ENCODE measurements at places on chromosomes 7 and 10. TPM values are rescaled to one million over a fixed set of nuclear protein-coding genes. Genes with fewer than 3 reads are reported as not detected.

The CCDC201 gene
- not detected for total RNA-seq

The SEC31B gene
- 2.8 TPM for total RNA-seq

The TMEM60 gene
- total RNA-seq, result 14.6 TPM

The CPA2 gene
- not detected for total RNA-seq

The ABCF2 gene
- 41.9 TPM for total RNA-seq

The AHCYL2 gene
- 14.2 TPM for total RNA-seq

The ITGA8 gene
- total RNA-seq, result 26.2 TPM

- H3K27me3 ChIP-seq, result no peaks in the 10 kb centered on the region
- DNase-seq, result no peak
Observed at GRCh38 chr7:89042940-89043339, 247.4 kb upstream of the TEX47 start.

GRCh38 chr7:6495597-6496262 lies 48.0 kb upstream of the DAGLB start:
- no peak for DNase-seq
- H3K4me3 ChIP-seq, result no peak overlapping the region
- H3K36me3 ChIP-seq, result no peaks in the 10 kb centered on the region
- no peak overlapping the region for H3K27ac ChIP-seq

GRCh38 chr7:113892818-113893217 lies 26.0 kb downstream of the PPP1R3A start:
- H3K27me3 ChIP-seq, result no peaks in the 10 kb centered on the region
- H3K36me3 ChIP-seq, result no peaks in the 10 kb centered on the region
- DNase-seq, result no peak
- H3K4me3 ChIP-seq, result no peak overlapping the region
- H3K4me1 ChIP-seq, result peaks cover 11% of the 10 kb centered on the region
- no peak overlapping the region for H3K27ac ChIP-seq

- no peaks in the 10 kb centered on the region for H3K27me3 ChIP-seq
- H3K4me1 ChIP-seq, result no peaks in the 10 kb centered on the region
- no peak for DNase-seq
Observed at GRCh38 chr7:90896458-90896857, 300.3 kb downstream of the CDK14 start.

GRCh38 chr7:73626814-73627213 lies 2.5 kb upstream of the MLXIPL start:
- peaks cover 9% of the 10 kb centered on the region for H3K4me1 ChIP-seq
- H3K4me3 ChIP-seq, result no peak overlapping the region
- peaks cover 31% of the 10 kb centered on the region for H3K27me3 ChIP-seq
- no peaks in the 10 kb centered on the region for H3K36me3 ChIP-seq
- H3K27ac ChIP-seq, result no peak overlapping the region

DNA sequence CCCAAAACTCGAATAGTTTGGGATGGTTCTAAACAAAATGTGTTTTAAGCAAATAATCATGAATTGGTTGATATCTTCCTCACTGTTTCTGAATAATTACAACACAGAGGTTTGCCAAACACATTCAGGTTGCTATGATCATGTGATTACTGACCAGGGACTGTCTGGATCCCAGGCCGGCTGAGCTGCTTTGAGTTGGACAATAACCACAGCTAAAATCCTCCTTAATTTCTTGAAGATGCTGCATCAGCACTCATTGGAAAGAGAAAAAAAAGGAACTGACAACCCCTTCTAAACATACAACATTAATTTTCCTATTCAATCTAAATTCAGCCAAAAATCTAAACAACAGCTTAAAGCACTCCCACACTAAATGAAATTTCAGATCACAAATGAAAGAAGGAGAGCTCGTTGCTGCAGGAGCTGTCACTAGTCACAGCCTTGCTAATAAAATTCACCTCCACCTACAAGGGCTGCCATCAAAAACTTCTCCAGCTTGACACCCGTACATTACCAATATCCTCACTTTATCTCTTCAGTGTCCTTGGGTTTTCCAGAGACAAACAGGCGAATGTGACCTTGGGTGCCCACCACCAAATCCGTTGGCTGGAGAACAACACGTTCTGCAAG lies 560.2 kb downstream of the KCNMA1 start:
- H3K4me3 ChIP-seq, result no peak overlapping the region
- DNase-seq, result peak; percentile 57
- H3K27me3 ChIP-seq, result no peaks in the 10 kb centered on the region
- H3K36me3 ChIP-seq, result no peaks in the 10 kb centered on the region
- no peaks in the 10 kb centered on the region for H3K4me1 ChIP-seq

DNA sequence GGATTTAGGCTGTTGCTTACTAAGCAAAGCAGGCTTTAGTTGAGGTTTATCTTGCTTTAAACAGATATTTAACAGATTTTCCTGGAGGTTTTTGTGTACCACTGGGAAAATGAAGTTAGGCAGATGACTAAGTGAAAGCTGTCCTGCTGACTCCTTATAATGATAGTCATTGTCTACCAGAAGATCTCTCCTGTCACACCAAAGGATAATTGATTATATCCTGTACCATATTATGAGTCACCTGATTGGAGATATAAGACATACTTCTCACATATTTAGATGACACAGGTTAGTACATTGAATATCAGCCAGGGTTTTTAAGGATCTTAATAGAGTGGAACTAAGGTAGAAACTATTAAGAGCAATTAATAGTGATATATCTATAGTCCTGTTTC lies 68.4 kb downstream of the PTEN start:
- no peak for DNase-seq
- peaks cover 6% of the 10 kb centered on the region for H3K36me3 ChIP-seq

- no peak overlapping the region for H3K27ac ChIP-seq
- H3K27me3 ChIP-seq, result no peaks in the 10 kb centered on the region
- no peaks in the 10 kb centered on the region for H3K36me3 ChIP-seq
Observed at GRCh38 chr7:88073626-88074025, 139.6 kb downstream of the ADAM22 start.

DNA sequence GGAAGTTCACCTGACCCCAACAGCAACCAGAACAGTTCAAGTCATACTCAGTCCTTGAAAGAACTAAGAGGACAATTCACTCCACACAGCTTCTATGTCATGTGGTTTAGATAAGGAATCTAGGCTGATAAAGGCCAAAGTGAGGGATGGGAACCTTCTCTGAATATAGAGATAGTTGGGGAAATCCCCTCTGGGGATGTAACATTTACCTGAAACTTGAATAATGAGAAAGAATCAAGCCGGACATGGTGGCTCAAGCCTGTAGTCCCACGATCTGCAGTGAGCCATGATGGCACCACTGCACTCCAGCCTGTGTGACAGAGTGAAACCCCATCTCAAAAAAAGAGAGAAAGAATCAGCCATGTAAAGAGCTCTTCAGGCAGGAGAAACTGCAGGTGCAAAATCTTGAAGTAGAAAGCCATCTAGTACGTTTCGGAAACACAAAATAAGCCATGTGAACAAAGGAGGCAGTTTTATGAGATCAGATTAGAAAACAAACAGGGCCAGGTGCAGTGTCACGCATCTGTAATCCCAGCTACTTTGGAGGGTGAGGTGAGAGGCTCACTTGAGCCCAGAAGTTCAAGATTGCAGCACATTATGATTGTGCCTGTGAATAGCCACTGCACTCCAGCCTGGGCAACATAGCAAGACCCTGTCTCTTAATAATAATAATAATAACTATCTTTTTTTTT lies 4.5 kb upstream of the DNMBP start:
- no peak overlapping the region for H3K4me3 ChIP-seq
- no peak overlapping the region for H3K27ac ChIP-seq
- H3K36me3 ChIP-seq, result no peaks in the 10 kb centered on the region
- DNase-seq, result no peak
- no peaks in the 10 kb centered on the region for H3K27me3 ChIP-seq

- H3K36me3 ChIP-seq, result no peaks in the 10 kb centered on the region
- H3K4me3 ChIP-seq, result no peak overlapping the region
- H3K27me3 ChIP-seq, result no peaks in the 10 kb centered on the region
- H3K27ac ChIP-seq, result no peak overlapping the region
- H3K4me1 ChIP-seq, result no peaks in the 10 kb centered on the region
Observed at GRCh38 chr10:62618054-62618453, 186.5 kb upstream of the ADO start.

DNA sequence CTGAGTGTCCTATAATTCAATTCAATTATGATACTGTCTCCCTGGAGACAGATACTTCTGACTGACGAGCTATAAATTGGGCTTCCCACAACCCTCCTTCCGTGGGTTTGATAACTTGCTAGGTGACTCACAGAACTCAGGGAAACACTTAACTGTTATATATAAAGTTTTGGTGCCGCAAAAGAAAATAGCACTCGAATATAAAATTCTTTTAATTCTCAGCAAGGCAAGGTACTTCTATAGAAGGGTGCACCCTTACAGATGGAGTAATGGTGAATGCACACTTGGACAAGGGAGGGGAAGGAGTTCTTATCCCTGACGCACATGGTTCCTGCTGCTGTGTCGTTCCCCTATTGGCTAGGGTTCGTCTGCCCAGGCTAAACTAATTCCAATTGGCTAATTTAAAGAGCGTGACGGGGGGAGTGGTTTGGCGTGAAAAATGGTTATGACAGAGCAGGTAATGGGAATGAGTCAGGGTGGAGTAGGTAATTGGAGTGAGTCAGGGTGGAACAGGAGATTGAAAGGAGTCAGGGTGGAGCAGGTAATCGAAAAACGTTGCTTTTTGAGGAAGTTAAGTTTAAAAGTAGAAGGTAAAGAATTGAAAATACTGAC lies 20.8 kb upstream of the GHITM start:
- H3K36me3 ChIP-seq, result no peaks in the 10 kb centered on the region
- H3K4me3 ChIP-seq, result no peak overlapping the region
- peak; percentile 60 for DNase-seq
- no peaks in the 10 kb centered on the region for H3K4me1 ChIP-seq

- no peaks in the 10 kb centered on the region for H3K27me3 ChIP-seq
- H3K27ac ChIP-seq, result peak overlapping the region; percentile 93
- DNase-seq, result peak; percentile 92
- H3K36me3 ChIP-seq, result no peaks in the 10 kb centered on the region
- H3K4me3 ChIP-seq, result peak overlapping the region; percentile 99
Observed at GRCh38 chr10:114174695-114175188, 739 bp upstream of the CCDC186 start.

DNA sequence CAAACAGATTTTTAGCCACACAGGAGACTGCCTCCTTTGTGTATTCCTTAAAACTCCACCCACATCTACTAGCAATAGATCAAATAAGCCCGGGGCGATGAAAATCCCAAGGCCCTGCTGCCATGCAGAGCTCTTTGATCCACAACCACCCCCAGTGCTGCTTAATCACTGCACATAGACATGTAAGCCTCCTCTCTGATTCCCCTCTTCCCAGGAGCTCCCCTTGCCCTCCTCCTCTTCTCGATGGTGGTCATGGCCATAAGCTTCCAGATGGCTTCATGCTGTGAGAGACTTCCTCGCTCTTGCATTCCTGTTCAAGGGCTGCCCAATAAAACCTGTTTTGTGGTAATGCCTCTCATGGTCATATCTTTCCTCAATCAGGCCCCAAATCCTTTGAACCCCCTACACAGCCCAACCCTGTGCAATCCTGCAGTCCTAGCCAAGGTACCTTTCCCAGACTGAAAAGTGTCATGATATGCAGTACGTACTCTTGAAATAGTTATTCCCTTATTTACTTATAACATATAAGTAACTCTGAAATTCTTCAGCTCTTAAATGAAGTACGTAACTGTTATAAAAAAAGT lies 158.5 kb downstream of the CACNA2D1 start:
- peaks cover 15% of the 10 kb centered on the region for H3K4me1 ChIP-seq
- DNase-seq, result no peak
- no peak overlapping the region for H3K4me3 ChIP-seq
- H3K27ac ChIP-seq, result no peak overlapping the region
- H3K27me3 ChIP-seq, result no peaks in the 10 kb centered on the region

DNA sequence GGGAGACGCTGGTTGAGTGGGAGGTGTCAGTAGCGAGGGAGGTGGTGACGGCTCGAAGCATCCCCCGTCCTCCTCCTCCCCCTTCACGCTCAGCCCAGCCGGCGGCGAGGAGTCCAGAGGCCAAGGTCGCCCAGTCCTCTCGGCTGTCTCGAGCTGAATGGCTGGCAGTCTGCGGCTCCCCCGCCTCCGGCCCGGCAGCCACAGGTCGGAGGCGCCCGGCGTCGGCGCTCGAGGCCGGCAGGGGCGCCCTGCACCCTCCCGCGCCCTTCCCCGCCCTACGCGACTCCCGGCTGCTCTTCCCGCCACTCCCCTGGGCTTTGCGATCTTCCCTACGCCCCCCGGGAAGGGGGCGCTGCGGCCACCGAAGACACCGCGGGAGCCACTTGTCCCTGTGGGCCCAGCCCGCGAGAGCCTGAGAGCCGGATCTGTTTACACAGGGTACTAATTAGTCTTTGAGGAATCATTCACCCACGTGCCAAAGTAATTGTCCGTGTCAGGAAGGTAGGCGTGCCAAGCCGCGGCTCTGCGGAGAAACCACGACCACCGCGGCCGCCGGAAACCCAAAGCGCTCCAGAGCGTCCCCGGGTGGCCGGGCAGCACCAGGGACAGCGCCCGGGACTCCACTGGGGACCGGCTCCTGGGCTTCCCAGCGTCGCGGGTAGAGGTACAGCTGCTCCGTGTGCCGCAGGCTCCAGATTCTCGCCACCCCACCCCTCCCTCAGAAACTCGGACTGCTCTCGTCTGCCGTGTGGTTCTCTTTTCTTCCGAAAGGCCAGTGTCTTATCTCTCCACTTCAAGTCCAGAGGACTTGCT lies at the start of gene NXPH1:
TSS of gene NXPH1 (plus strand) at position 133 of the 813 bp plus-strand sequence.
- no peak within 1 kb of the TSS for H3K4me3 ChIP-seq
- H3K36me3 ChIP-seq, result no peaks in the 10 kb centered on the region
- DNase-seq, result no peak

GRCh38 chr7:142812437-142813215 lies 41.9 kb downstream of the PRSS2 start:
- no peak overlapping the region for H3K27ac ChIP-seq
- no peak overlapping the region for H3K4me3 ChIP-seq
- no peak for DNase-seq
- H3K27me3 ChIP-seq, result peaks cover 16% of the 10 kb centered on the region
- H3K4me1 ChIP-seq, result no peaks in the 10 kb centered on the region
- no peaks in the 10 kb centered on the region for H3K36me3 ChIP-seq

DNA sequence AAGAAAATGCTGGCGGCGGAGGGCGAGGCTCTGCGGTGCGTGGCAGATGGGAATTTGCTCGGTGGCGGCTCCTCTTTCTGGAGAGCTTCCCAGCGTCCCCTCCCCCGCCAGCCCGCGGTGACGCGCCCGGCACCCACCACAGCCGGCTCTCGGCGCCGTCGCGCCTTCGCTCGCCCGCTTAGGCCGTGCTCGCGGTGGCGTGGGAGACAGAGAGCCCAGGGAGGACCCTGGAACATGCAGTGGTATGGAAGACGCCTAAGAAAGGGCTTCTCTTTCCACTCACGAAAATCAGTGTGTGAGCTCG lies 576 bp upstream of the CSGALNACT2 start:
- H3K36me3 ChIP-seq, result no peaks in the 10 kb centered on the region
- peaks cover 45% of the 10 kb centered on the region for H3K4me1 ChIP-seq
- no peaks in the 10 kb centered on the region for H3K27me3 ChIP-seq
- peak overlapping the region; percentile 99 for H3K27ac ChIP-seq

DNA sequence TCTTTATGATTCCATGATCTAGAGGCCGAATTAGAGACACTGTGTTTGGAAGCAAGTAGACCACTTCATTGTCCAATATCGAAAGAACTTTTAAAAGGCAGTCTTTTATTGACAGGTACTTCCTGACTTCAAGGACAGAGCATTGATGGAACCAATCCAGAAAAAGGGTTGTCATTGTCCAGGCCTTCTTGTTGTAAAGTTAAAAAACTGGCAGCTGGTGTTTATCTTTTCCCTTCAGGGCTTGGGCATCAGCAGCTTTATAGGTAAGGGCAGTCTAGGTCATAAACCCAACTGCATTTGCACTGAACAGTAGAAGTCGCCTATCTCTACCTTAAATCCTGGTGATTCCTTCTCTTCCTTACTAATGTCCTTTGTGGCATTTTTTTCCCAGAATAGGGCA lies 95.6 kb downstream of the ST7 start:
- peaks cover 33% of the 10 kb centered on the region for H3K4me1 ChIP-seq
- no peak overlapping the region for H3K4me3 ChIP-seq
- H3K27ac ChIP-seq, result no peak overlapping the region
- no peak for DNase-seq

Data from esophagus muscularis mucosa (tissue), 4 donors.